GM04503 (cell line): ENCODE measurements at places on chromosomes 1 and 21.

DNA sequence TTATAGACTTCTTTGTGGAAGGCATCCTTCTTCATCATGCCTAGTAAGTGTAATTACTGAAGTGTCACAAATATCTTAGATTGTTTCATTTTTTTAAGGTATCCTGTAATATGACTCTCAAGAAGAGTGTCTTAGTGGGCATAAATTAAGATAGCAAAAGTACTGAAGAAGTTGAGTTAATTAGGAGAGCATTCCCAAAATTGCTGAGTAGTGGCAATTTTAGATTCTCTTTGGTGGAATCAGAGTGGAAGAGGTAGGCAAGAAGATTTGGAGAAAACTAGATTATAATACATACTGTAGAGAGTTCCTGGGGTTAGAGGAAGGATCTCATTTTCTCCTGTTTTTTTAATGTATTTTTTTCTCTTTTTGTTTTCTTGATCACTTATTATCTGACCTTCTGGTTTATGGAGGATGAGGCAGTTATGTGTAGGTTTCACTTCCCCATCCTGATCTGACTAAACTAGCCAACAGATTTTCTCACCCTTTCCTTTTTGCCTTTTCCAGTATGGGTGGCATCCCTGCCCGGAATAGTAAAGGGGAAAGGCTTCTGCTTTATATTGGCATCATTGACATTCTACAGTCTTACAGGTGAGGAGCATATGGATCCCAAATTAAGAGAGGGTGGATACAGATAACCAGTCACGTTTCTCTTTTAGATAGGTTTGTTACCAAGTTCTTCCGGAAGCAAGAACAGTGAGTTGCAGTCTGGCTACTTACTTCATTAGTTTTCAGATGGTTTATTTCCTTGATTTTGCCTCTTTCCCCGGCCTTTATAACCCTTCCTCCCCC lies 16.7 kb upstream of the PSMD4 start:
- DNase-seq: no peak

GRCh38 chr1:96144636-96145035 lies 576.9 kb upstream of the PTBP2 start:
- no peak for DNase-seq

DNA sequence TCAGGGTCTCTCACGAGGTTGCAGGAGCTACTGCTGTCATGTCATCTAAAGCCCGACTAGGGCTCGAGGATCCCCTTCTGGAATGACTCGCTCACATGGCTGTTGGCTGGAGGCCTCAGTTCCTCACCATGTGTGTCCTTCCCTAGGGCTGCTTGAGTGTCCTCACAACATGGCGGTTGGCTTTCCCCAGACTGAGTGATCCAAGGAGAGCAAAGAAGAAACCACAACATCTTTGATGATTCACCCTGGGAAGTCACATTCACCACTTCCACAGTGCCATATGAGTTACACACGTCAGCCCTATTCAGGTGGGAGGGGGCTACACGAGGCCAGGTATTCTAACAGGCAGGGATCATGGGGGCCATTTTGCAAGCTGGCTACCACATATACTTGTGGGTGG lies 64.9 kb downstream of the FHAD1 start:
- DNase-seq: no peak

DNA sequence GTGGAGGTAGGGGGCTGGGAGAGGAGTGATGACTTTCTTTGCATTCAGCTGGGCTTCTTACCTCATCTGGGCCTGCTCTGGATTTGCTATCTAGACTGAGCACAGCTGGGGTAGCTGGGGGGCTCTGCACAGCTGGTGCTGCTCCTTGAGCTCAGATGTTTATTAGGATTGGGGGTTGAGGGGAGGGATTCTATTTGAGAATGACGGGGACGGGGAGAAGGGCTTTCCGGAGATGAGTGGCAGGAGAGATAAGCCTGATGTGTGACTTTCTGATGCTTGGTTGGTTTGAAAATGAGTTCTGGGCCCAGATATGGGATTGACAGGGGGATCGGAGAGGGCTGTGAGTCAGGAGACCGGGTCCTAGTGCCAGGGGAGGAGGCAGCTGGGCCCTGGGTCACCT lies 146.1 kb upstream of the CSF3R start:
- no peak for DNase-seq

DNA sequence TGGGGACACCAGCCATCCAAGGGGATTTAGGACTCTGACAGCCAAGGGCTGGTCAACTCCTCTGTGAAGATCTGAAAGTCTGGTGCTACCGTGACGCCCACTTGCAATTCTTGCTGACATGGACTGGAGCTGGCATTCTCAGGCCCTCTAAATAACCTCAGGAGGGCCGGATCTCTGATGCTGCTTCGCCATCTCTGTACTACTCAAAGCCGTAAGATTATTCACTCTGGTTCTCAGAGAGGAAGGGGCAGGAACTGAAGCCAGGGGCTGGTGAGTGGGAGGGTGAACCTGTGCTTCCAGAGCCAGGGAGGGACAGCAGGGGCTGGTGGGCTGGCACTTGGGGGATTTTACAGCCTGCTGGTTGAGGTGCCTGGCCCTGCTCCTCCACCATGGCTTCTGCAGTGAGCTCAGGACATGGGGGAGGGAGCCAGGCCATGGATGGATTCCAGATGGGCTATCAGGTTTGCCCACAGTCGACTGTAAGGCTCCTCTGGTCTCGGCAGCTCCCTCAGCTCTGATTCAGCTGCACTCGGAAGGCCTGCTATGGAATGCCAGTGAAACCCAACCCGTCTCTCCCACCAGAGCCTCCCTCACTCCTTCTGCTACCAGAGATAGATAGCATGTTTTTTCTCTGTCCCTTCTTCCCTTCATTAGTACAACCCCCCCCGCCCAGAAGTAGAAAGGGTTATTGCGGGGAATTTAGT lies 84.5 kb downstream of the PLXNA2 start:
- peak; percentile 64 for DNase-seq

GRCh38 chr1:16164213-16165072 lies 8.6 kb upstream of the EPHA2 start:
- peak; percentile 80 for DNase-seq

DNA sequence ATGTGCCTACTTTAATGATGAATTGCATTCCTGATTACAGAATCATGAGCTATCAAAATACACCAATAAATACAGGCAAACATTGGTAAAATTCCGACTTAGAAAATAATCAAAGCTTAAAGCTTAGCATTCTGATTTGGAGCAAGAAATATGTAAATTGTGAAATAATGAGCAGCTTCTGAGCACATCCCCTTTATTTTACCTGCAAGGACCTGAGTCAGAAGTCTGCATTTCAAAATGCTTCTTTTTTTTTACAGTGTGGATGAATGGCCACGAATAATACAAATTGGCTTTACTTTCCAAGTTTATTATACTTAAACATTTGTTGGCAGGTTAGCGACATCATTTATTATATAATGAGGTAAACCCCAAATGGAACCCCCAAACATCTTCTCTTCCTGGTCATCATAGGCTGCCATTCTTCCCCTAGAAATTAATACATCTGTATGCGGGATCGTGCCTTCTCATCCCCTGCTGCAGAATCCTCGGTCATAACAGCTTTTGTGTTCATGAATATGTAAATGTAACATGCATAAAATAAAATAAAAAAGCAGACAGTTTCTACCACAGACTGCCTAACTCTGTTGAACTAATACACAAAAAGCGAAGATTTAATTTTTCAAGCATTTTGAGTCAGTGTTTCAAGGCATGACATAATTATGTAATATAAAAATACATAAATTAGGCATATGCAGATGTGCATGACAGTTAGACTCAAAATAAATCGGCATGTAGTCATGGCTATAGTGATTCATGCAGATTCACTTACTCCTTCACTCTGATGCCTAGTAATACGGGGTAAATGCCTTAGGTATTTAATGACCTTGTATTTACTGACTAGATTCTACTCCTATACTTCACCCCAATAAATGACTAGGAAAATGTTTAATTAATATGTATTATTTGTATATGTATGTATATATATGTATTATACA lies 339.7 kb downstream of the USP25 start:
- no peak for DNase-seq

DNA sequence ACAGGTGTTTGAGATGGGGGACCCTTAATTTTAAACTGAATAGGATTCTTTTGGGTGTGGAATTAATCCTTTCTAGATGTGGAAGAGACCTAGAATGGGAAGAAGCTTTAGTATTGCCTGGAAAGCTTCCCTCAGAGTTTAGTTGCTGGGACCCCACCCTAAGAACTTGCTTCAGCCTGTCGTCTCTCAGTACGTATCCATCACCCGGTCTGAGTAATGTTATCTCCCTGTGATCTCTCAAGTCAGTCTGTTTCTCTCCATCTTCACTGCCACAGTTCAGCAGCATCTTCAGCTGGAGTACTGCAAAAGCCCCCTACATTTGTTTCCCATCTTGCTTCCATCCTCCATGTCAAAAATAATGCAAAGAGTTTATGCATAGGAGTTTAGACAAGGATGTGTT lies 28.9 kb downstream of the CNST start:
- no peak for DNase-seq

- DNase-seq: no peak
Measured at GRCh38 chr1:209937996-209938959, at the start of gene SYT14. SYT14 (plus strand) TSS chr1:209938217; CDS start chr1:209938265, 48 bp downstream.

DNA sequence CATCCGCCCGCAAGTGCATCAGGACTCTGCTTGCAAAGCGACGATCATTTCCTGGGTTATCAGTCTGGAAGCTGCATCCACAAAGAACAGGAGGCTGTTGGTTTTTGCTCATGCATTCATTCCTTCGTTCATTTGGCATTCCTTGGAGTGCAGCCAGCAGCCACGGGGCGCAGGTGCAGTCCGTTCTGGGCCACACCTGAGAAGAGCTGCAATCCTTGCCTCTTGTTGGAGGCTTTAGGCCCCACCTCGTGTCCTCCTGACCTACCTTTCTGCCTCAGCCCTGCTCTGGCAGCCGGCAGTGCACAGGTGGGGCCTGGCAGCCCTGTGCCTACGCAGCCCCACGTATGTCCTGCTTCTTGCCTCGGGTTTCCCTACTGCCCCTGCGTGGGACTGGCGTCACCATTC lies 19.6 kb upstream of the C2CD2 start:
- no peak for DNase-seq

GRCh38 chr1:168167806-168168205 lies 11.0 kb upstream of the TIPRL start:
- DNase-seq: no peak

GRCh38 chr1:66000033-66000637 lies 207.4 kb downstream of the PDE4B start:
- DNase-seq: no peak

DNA sequence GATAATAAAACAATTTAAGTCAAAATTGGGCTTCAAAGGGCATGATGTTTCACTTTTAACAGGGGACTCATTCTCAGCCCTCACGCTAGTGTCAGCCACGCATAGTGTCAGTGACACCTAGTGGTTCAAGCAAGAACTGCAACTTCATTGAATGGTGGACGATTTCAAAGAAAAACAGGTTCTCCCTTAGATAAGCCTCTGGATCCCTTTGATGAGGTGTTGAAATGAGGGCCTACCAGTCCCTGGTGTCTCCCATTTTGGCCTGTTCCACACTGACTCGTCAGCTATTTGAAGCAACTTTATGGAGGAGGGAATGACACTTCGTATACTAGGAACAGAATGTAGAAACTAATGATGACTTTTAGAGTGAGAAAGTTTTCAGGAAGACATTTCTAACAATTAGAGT lies 56.2 kb downstream of the FCRL5 start:
- DNase-seq: no peak

DNA sequence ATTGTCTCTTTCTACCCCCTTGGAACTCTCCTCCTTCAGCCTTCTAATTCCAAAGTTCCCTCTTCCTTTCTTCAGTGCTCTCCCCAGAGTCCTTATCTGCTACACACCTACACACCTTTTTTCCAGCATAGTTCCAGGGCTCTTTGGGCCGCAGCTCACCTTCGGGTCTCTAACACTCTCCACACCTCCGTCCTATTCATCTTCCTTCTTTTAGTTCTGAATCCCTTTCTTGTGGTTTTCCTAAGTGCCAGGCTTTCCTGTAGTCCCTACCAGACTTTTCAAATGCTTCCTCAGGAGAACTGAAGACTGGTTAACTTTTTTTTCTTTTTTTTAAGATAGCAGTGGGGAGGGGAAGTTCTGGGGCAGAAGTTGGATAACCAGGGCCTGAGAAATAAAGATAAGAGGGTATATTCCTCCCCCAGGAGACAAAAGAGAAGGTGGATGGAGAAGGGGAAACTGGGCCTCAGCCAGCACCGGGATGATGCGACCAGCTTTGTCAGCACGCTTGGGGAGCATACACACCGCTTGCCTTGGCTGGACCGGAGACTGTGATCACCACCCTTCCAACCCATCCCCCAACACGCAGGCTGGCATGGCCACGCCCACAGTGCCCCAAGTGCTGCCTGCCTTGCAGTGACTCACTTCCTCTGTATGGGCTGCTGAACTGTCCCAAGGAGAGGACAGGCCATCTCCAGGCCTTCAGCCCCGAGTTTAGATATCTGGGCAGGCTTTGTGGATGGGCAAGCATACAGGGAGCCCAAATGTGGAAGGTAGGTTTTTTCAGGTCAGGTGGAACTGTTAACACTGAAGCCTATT lies 2.5 kb upstream of the CERS2 start:
- no peak for DNase-seq

- DNase-seq: no peak
Measured at GRCh38 chr1:9068981-9069325, 482 bp downstream of the SLC2A5 start.

GRCh38 chr1:216820345-216820744 lies 97.1 kb upstream of the ESRRG start:
- DNase-seq: no peak

DNA sequence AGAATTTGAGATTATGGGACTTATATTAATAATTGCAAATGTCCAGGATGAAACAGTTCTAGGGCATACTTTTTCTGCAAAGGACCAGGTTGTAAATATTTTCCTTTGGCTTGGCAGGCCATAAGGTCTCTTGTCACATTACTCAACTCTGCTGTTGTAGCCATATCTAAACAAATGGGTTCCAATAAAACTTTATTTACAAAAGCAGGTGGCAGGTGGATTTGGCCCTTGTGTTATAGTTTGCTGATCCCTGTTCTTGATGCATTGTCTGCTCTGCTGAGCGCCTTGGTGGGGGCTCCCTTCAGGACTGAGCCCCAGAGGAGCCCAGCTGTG lies 258.5 kb downstream of the FOXD2 start:
- DNase-seq: no peak

GRCh38 chr21:35885942-35886541 lies 174.3 kb downstream of the SETD4 start:
- no peak for DNase-seq

DNA sequence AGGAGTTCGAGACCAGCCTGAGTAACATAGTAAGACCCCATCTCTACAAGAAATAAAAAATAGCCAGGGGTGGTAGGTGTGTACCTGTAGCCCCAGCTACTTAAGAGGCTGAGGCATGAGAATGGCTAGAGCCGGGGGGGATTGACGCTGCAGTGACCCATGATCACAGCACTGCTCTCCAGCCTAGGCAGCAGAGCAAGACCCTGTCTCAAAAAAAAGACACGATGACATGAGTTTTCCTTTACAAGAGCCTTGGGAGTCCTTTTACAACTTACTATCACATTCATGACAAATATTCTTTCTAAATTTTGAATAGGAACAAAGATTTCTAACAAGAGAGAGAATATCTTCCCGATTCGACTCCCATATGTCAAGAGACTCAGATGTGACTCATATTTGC lies 3.3 kb upstream of the BRWD1 start:
- no peak for DNase-seq

GRCh38 chr1:164801791-164802502 lies 243.0 kb downstream of the PBX1 start:
- no peak for DNase-seq

- DNase-seq: no peak
Measured at GRCh38 chr21:42411197-42411869, 7.6 kb downstream of the UBASH3A start.

GRCh38 chr1:48246727-48247126 lies 24.2 kb downstream of the SLC5A9 start:
- DNase-seq: no peak

- no peak for DNase-seq
Measured at GRCh38 chr1:56535939-56536338, 43.4 kb downstream of the PLPP3 start.

GRCh38 chr1:233668725-233669294 lies 54.9 kb downstream of the KCNK1 start:
- DNase-seq: peak; percentile 47
